ENCODE measurements at places on chromosomes 2 and 18.

DNA sequence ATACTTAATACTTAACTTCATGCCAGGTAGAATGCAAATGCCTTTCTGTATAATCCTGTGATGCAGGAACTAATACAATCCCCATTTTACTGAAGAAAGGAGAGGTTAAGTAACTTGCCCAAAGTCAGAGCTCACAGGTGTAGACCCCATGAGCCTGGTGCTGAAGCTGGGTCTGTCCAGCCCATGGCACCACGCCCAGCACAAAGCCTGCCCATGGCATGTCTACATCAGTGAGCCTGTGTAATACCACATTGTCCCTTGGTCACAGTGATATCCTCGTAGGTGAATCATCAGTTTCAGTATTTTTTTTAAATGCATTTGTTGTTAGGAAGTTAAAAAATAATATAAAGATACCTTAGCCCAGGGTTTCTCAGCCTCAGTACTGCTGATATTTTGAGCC, 69.9 kb upstream of the MCFD2 start:
- no peak for DNase-seq

DNA sequence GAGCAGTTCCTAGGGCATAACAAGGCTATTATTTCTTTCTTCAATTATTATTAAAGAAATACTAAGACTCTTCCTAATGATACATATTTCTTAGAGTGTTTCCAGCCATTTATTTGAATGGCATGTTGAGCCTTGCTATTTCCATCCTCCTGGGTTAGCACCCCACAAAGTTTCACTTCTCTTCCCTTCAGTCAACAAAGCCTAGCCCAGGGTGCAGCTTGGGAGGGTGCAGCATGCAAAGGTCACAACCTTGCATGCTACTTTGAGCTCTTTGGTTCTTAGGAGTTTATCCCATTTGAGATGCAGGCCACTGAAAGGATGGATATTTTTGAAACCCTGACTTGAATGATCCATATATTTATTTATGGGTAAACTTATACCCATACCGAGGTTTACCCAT, 454.4 kb upstream of the MEIS1 start:
- no peak for DNase-seq

DNA sequence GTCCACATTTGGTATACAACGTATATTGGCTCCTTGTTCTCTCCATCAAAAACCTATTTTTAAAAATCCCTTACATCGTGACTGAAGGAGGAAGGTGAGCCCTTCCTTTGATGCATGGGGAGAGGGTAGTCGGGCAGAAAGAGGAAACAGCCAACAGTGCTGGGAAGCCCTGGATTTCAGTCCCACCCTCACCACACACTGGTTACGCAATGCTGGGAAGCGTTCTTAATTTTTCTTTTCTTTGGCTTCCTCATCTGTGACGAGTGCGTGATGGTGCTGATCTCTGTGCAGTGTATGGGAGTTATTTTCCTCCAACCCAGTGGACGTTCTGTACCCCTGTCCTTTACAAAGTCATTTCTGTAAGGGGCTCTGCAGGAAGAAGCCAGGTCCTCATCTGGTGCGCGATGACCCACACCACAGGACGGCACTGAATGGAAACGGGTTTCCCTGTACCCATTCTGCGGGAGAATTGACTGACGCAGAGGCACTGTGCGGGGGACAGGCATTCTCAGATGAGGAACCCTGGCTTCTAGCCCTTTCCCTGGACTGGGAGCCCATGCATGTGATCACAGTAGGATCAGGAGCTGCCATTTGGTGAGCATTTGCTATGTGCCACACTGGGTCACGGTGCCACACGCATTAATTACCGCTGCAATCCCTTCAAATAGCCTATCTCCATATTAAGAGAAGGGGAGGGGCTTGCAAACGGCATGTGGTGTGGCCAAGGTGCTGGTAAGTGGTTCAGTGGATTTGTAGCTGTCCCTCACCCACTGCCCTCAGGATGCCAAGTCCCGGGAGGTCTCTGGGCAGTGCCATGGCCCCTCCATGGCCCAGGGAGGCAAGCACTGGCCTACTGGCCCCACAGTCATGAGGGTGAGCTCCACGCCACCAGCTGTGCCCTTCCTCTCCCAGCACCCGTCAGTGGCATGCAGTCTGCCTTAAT, 4.3 kb downstream of the COLEC11 start:
- no peak for DNase-seq

GRCh38 chr18:48250362-48250907, 158.7 kb downstream of the ZBTB7C start:
- DNase-seq: no peak

DNA sequence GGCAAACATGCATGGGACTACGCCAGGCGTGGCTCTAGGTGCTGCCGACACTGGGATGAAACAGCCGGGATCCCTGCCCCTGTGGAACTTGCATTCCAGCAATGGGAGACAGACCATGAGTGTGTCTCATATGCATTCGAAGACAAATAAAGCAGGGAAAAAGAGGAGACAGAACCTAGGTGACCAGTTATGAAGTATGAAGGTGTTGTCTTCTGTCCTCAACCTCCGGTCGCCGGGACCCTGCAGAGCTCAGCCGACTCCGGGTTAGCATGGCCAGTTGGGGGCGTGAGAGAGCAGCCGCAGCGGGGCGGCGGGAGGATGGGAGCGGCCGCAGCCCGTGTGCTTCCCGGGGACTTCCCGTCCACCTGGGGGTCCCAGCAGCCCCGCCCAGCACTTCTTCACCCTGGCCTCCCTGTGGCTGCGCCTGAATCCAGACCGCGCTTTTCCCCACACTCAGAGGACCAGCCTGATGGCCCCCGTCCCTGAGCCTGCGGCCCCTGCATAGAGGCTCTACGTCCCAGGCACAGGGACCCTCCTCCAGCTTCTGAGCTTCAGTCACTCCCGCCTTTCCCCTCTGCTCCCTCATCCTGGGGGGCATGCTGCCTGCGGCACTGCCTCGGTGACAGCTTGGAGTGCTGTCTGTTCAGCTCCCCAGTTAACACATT, 11.4 kb downstream of the ID2 start:
- DNase-seq: no peak

DNA sequence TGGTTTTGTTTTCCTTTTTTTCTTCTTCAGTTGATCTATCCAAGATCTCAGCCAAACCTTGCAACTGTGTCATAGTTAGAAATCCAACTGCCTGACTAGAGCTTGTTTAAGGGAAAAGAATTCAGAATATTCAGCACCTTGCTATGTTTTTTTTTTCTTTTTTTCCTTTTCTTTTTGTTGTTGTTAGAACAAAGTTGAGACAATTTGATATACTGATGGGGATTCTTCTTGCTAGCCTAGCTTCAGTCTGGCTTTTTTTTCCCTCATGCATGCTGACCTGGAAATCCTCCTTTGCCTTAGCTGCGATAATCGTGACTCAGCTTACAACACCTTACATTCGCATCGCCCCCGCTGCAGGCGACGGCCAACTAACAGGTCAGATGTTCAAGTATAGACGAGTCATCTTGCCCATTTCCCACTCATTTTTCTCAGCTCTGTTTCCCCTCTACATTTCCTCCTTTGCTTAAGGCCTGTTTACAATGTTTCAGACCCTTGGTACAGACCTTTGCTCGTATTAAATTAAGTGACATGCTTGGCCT, 487.2 kb upstream of the RAB12 start:
- DNase-seq: no peak
